Camera-type eye (tissue), 1 donor: ENCODE measurements at places on chromosomes 16 and 17. TPM values are rescaled to one million over a fixed set of nuclear protein-coding genes. Genes with fewer than 3 reads are reported as not detected.

Gene ITGB4
- total RNA-seq = 19.5 TPM

Gene ODAD4
- 2.9 TPM for total RNA-seq

Gene LRRC46
- 0.16 TPM for total RNA-seq

Gene NGFR
- total RNA-seq = 47.4 TPM

Gene WSCD1
- 87.2 TPM for total RNA-seq

Gene TTYH2
- 52.5 TPM for total RNA-seq

Gene ATXN1L
- total RNA-seq = 21.8 TPM

Gene CYGB
- 12.5 TPM for total RNA-seq
